NCI-H446 (cell line): ENCODE measurements at places on chromosomes 3 and 15.

- no peak for DNase-seq
Measured at GRCh38 chr3:125403789-125404188, 28.7 kb upstream of the ZNF148 start.

DNA sequence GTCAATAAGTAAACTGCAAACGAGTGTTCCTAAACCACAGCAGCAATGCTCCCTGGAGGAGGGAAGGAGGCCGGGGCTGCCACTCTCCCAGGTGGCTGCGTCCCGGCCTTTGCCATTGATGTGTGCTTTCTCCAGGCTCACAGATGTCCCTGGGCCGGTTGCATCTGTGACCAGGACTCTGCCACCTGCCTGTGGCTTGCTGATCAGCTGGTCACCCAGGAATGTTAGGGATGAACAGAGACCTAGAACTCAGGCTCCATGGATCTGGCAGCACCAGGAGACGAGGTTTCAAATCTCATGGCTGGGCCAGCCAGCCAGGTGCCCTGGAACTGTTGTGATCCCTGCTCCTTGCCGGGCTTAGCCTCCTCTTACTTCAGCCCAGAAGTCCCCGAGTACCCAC is 65.7 kb downstream of the KLF15 start:
- DNase-seq: no peak

DNA sequence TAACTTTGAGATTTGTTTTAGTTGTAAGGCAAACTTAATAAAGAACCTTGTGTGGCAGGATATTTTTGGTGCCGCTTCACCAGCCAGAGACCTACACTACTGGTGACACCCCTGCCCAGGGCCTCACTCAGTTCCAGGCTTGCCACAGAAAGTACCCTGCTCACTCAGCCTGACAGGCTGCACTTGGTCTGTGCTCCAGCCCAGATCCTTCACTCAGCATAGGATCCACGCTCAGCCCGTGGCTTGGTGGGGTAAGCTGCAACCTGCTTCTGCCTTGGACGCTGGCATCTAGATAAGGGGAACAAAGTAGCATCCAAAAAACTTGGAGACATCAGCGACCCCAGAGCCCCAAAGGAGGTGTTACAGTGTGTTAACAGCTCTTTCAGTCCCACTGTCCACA is 825.5 kb downstream of the EPHA3 start:
- DNase-seq: no peak

GRCh38 chr3:149705416-149705815 is 46.9 kb downstream of the COMMD2 start:
- no peak for DNase-seq

DNA sequence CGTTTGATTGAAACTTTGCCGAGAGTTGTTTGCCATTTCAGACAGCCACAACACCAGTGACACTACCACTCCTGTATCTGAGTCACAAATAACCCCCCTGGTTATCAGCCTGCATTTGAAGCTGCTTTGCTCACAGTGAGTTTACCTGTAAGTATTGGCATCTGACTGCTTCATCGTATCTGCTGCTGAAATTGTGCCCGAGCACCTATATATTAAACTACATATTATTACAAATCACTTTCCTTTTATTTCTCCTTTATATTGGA is 39.2 kb upstream of the SPSB4 start:
- DNase-seq: no peak

- no peak for DNase-seq
Measured at GRCh38 chr3:132325634-132326033, 8.4 kb downstream of the ACP3 start.

DNA sequence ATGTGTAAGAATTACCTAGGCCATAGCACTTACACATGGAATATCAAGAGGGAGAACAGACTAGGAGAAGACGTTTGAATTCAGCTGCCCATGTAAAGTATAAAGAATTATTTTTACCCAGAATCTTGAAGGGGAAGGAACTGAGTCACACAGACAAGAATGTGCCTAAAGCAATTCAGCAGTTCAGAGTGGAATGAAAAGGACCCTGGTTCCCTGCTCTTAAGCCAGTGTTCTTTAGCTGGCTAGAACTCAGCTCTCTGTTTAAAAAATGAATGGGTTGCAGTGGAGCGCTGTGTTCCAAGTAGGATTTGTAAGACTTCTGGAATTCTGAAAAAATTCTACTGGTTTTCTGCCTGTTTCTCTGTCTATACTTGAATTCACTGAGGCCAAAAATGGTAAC is 440.2 kb downstream of the LPP start:
- no peak for DNase-seq

DNA sequence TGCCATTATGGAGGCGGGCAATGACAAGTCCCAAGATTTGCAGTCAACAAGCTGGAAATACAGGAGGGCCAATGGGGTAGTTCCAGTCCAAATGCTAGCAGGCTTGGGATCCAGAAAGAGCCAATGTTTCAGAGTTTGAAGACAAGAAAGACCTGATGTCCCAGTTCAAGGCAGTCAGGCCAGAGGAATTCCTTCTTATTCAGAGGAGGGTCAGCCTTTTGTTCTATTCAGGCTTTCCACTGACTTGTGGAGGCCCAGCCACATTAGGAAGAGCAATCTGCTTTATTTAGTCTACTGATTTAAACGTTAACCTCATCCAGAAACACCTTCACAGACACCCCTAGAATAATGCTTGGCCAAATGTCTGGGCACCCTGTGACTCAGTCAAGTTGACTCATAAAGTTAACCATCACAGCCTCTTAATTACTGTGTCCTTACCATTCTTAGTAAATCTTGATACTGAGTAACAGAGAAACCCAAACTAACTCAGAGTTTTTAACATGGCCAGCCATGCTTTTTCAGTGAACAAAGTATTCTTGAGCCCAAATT is 50.9 kb upstream of the NPHP3 start:
- DNase-seq: no peak

GRCh38 chr15:78438619-78439285 is 736 bp downstream of the IREB2 start:
- DNase-seq: no peak

- no peak for DNase-seq
Measured at GRCh38 chr3:196238612-196239560, 22.6 kb downstream of the SLC51A start.

- DNase-seq: no peak
Measured at GRCh38 chr3:15458212-15458780, 30.9 kb downstream of the EAF1 start.

- DNase-seq: no peak
Measured at GRCh38 chr15:95300958-95301357, 1029.5 kb upstream of the NR2F2 start.

- DNase-seq: no peak
Measured at GRCh38 chr3:52248165-52248541, 2.6 kb downstream of the PPM1M start.

- DNase-seq: no peak
Measured at GRCh38 chr3:174620138-174620537, 239.0 kb upstream of the NAALADL2 start.

- DNase-seq: no peak
Measured at GRCh38 chr3:100400419-100400779, 490 bp downstream of the TOMM70 start.

- no peak for DNase-seq
Measured at GRCh38 chr3:170428095-170428494, 9.4 kb downstream of the CLDN11 start.

- no peak for DNase-seq
Measured at GRCh38 chr3:38548154-38548931, 52.2 kb downstream of the EXOG start.

DNA sequence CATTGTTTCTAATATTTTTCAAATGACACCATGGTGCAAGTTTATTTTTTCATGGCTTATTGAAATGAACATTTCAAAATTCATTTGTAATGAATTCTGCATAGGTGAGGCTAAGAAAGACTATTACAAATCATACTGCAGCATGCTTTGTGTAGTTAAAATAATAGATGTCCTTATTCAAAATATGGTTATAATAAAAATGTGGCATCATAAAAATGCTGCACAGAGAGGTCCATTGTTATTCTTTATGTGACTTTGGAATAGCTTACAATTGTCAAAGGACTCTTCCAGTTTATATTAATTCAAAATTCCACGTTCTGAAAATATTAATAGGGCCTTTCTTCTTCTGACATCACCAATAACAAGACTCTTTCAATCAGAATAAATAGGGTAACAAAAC is 222.7 kb downstream of the GAP43 start:
- DNase-seq: no peak

- no peak for DNase-seq
Measured at GRCh38 chr3:130504701-130505100, 12.3 kb upstream of the COL6A6 start.

DNA sequence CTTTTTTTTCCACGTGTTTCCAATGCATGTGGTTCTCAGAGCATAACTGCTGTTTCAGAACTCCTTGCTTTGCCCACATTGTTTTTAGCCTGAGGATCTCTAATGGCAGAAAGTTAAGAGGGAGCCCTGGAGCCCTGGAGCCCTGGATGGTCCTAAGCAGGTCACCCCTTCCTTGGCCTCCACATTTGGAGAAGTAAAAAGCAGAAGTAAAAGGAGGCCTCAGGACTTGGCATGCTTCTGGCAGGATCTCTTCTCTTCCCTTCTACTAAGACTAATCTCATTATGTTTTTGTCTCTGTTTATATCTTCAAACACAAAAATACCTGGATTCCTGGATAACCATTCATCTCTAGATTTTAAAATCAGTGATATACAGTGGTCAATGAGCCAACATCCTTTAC is 50.1 kb downstream of the P2RY1 start:
- DNase-seq: no peak

DNA sequence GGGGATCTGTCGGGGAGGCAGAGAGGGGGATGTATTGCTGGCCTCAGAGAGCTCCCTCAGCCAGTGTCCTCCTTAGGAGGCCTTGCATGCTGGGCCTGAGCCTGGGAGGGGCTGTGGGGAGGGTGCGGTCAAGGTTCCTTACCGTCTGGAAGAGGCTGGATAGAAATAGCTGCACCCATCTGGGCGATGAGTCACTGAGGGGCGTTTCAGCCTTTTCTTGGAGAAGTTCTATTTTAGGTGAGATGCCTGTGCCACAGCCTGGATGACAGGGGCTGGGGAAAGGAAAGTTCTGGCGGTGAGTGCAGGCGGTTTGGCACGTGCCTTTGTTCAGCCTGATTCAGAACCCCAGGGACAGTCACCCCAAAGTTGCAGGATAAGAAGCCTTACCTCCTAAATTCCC is 35.7 kb upstream of the APEH start:
- peak; percentile 9 for DNase-seq

GRCh38 chr3:133112666-133113065 is 74.5 kb downstream of the TMEM108 start:
- DNase-seq: no peak

GRCh38 chr3:52233968-52234367 is 5.0 kb downstream of the TWF2 start:
- peak; percentile 19 for DNase-seq
